ENCODE measurements at places on chromosomes 7 and 10.

GRCh38 chr10:110574420-110574819 lies 6.9 kb downstream of the SMC3 start:
- DNase-seq, result no peak

DNA sequence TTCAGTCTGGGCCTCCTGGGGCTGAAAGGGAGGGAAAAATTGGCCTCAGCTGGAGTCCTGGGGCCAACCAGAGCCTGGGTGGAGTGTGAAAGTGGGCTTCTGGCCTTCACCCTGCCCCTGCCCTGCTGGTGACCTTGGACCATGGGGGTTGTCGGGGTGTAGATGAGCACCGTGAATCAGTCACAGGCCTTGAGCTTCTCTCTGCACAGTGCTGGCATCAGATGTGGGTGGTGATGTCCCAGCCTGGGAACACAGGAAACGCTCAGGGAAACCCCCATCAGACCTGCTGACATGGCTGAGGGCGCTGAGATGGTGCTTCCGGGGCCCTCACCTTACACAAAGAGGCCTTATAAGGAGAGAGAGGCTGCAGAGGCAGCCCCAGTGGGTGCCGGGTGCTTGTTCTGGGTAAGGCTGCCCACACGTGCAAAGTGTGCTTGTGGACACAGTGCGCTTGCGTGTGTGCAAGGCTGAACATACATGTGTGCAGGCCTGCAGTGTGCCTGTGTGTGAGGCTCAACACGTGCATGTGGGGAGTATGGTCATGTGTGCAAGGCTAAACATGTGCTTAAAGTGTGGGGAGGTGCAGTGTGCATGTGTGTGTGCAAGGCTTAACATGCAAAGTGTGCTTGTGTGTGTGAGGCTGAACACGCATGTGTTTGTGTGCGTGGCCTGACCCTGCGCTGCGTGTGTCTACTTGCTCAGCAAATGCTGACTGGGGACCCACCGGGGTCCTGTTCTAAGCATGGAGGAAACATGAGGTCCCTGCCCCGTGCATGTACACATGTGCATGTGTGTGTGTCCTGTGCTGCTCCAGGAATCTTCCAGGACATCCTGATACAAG lies 6.5 kb downstream of the ARPC1B start:
- DNase-seq, result peak; percentile 81

DNA sequence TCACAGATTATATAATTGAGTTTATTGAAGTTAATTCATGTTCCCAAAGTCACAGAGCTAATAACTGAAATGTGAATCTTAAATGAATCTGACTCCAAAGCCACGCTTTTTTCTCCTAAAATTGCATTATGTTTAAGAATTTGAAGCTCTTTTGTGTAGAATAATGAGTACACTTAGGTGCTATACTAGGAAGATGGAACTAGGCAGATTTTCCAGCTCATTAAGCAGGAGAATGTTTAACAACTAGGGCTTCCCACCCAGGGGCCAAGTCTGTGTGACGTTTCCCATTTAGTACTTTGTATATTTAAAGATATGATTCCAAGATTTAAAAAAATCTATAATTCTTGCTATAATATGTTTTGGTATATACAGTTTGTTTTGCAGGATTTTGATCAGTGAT lies 169.5 kb downstream of the KIF20B start:
- DNase-seq, result no peak

GRCh38 chr7:159142199-159142598 lies 2.5 kb downstream of the VIPR2 start:
- no peak for DNase-seq

DNA sequence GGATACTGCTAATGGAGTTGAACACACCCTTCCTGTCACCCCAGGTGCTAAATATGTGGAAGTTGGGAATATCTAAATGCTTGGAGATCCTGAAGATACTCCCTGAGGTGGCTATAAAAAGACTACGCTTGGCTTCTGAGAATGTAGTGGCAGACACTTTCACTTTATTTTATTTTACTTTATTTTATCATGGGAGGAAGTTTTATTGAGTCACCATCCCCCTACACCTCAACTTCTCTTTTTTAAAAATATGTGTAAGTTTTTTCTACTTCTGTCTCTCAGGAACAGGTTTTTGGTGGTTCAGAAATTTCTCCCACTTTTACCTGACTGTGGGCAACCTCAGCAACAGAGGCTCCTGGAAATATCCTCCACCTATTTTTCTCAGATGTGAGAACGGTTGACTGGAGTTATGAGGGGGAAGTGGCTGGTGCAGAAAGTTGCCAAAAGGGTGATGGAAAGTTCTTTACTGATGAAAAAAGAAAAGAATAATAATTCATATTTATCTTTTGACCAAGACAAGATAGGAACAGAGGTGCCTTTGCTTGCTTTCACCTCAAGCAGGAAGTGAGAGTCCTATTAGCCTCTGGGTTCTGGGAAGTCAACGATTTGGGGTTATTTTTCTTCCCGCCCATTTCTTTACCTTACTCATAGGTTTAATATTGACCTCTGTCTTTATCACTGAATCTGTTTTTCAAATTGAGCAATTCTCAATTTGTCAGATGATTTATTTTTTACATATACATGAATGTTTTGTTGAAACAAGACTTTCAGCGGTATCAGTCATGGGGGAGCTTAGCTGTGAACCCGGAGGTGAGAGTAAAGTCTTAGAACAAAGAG lies 103.6 kb downstream of the AHR start:
- DNase-seq, result no peak
